Fibroblast of skin of right quadriceps (primary cell): ENCODE measurements at places on chromosomes 16 and 17.
A peak's percentile ranks its signal among the peaks of the same experiment; 100 is the strongest.

DNA sequence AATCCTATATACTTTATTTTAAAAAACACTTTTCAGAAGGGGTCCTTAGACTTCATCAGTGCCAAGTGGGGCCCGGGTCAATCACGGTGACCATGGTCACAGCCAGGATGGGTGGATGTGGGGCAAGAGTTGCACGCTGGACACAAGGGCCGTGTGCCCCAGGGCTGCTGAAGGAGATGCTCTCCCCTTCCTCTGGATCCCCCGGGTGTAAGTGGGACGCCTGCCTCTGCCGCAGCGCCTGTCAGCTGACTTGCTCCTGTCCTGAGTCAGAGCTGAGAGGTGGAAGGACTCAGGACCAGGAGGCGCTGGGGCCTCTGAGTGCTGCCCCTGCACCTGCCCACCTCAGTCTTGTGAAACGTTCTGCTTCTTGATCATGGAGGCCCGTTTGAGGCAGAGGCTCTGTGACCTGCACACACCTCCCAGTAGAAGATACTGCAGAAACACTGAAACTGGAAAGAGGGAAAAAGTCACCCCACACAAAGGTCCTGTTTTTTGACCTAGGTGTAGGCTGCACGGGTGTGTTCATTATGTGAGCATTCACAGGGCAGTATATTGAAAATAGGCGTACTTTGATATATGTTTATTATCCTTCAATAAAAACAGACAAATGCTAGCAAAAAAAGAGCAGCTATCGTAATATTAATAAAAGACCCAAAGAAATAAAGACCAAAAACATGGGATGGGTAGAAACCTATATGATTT is 40.9 kb upstream of the BAHCC1 start:
- no peak for DNase-seq

- DNase-seq: peak; percentile 14
These were observed 80.0 kb upstream of the NKD1 start for GRCh38 chr16:50467943-50468748.

GRCh38 chr16:74729783-74730683 is 29.4 kb upstream of the MLKL start:
- no peak for DNase-seq

- no peak for DNase-seq
These were observed 12.7 kb downstream of the DNAAF8 start for GRCh38 chr16:4746991-4747574.

GRCh38 chr16:27721531-27722181 is 171.7 kb downstream of the KATNIP start:
- DNase-seq: peak; percentile 37

- no peak for DNase-seq
These were observed 63.2 kb downstream of the CLEC19A start for GRCh38 chr16:19348578-19349315.

DNA sequence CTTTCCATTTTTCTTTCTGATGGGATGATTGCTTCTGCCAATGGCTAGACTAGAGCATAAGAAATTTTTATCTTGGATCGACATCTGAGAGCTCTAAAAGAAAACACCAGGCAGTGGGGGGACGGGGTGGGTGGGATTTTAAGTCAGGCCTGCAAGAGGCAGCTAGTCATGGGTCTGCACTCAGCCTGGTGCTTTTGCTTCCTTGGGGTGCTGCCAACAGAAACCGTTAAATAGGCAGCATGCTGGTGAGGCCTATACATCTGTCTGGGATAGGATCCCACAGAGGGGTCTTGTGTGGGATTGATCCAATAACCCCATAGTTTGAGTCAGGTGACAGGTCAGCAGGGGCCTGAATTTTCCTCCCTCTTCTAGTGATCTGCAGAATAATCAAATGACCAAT is 26.9 kb downstream of the ZNRF1 start:
- DNase-seq: peak; percentile 71

GRCh38 chr17:7346761-7347614 is 5.0 kb upstream of the KCTD11 start:
- DNase-seq: no peak

DNA sequence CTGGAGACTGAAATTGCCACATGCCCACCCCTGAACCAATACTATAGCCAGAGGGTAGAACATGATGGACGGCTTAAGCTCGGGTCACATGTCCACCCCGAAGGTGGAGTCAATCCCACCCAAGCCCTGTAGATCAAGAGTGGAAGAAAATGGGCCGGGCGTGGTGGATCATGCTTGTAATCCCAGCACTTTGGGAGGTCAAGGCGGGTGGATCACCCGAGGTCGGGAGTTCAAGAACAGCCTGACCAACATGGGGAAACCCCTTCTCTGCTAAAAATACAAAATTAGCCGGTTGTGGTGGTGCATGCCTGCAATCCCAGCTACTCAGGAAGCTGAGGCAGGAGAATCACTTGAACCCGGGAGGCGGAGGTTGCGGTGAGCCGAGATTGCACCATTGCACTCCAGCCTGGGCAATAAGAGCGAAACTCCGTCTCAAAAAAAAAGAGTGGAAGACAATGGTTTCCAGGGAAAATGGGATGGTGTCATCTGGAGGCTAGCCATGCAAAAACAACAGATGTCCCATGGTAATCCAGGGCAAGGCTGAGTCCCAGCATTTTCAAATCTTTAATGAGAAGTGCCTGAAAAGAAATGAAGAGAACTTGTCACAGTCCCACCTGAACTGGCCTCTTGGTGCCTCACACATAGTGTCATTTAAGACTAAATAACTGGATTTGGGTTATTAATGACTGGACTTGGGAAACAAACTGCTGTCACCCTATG is 30.1 kb downstream of the CD300LF start:
- DNase-seq: no peak

GRCh38 chr17:81365148-81365600 is 30.1 kb upstream of the BAHCC1 start:
- DNase-seq: peak; percentile 57

- DNase-seq: no peak
These were observed 3.0 kb upstream of the ABR start for GRCh38 chr17:1182811-1183170.

DNA sequence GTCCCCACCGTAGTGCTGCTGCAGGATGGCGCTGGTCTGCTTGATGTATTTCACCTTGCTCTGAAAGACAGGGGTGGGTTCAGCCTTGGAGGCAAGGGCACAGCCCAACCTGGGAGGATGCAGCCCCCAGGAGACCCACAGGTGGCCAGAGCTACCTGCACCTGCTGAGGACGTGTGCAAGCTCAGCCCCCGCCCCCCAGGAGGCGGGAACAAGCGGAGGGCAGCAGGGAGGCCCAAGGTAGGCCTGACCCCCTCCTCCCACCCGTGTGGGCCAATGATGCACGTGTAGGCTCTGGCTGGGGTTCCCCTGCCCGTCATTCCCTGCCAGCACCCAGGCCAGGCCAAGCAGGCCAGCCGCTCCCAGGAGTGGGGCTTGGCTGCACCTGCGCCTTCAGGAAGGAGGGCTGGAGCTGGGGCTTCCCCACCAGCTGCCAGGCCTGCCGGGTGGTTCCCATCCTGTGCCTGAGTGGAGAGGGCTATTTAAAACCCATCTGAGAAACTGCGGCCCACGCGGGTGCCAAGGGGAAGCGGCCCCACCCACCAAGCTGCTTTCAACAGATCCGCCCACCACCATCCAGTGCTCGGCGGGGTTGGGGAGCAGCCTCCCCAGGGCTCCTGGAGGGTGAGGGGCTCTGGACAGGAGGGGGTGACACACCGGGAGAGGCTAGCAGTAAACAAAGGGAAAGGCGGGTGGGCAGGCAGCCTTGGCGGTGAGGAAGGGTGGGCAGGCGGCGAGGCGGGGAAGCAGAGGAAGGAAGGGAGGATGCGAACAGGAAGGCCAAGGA is 3.8 kb downstream of the NTHL1 start:
- no peak for DNase-seq

GRCh38 chr16:24145927-24146326 is 110.2 kb upstream of the CACNG3 start:
- no peak for DNase-seq
